ENCODE measurements at places on chromosomes 5 and 9.

DNA sequence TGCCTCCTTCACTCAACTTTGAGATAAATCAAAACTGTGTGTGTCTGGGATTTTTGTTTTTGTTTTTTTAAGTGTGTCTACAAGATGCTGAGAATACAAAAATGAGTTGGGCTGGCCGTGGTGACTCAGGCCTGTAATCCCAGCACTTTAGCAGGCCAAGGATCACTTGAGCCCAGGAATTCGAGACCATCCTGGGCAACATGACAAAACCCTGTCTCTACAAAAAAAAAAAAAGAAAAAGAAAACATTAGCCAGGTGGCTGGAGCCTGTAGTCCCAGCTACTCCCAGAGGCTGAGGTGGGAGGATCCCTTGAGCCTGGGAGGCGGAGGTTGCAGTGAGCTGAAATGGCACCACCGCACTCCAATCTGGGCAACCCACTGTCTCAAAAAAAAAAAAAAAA lies 21.0 kb downstream of the HNRNPK start:
- DNase-seq = no peak

GRCh38 chr9:109097146-109097545 lies 22.6 kb downstream of the TMEM245 start:
- no peak for DNase-seq

- no peak for DNase-seq
Observed at GRCh38 chr5:61618577-61618976, 286.5 kb downstream of the ZSWIM6 start.

DNA sequence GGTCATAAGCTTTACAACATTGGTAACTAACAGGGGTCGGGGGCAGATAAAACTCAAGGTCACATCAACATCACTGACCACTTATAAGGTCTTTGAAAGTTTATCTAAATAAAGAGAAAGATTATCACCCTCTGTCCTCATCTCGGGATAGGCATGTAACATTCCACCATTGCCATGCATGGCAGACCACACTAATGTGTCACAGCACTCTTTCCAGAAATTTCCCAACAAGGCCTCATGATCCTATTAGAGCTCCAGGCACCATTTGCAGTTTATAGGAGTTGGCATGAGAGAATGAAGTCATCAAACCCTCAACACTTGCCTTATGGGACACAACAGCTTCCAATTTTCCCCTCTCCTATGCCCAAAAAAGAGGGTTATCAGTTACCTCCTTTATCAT lies 31.9 kb upstream of the ZNF622 start:
- DNase-seq = no peak

DNA sequence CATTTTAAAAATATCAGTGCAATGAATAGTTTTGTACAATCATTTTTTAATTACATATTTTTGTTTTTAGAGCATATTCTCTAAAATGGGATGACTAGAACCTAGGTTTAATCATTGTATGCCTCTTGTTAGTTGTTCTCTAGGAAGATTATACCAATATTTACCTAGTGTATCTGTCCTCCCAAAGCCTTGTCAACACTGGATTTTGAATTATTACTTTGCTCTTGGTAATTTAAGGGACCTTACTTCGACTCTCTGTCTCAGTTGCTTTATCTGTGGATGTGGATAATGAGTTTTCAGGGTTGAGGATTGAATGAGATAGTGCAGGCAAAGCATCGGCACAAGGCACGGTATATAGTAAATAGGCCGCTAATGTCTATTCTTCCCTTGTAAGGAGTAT lies 10.9 kb upstream of the PIP5K1B start:
- no peak for DNase-seq

Measured in activated naive CD8-positive, alpha-beta T cell treated with anti-CD3 and anti-CD28 coated beads, Interleukin-2, amount 10 ng/mL, durations not matched to agents 7 days and 5 days (primary cell).